ENCODE measurements at places on chromosomes 7 and 10. TPM values are rescaled to one million over a fixed set of nuclear protein-coding genes. Genes with fewer than 3 reads are reported as not detected.

DNA sequence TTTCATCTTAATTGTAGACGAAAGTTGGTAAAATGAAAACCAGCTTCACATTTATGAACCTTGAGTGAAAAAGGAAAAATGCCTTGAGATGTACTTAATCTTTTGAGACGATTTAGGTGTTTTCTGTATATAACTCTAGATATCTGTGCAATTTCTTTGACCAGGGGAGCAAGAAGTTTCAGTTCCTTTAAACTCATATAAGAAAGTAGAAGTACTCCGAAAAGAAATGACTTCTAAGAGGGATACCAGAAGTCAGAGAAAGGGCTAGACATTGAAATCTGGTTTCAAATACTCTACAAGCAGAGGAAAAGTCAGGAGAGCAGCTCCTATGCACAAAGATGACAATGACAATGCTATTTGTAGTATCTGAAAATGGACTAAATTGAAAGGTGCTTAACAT, 303.7 kb downstream of the BAMBI start:
- no peak for DNase-seq

- no peak for DNase-seq
These were observed 15.1 kb upstream of the PRLHR start for GRCh38 chr10:118610577-118610976.

DNA sequence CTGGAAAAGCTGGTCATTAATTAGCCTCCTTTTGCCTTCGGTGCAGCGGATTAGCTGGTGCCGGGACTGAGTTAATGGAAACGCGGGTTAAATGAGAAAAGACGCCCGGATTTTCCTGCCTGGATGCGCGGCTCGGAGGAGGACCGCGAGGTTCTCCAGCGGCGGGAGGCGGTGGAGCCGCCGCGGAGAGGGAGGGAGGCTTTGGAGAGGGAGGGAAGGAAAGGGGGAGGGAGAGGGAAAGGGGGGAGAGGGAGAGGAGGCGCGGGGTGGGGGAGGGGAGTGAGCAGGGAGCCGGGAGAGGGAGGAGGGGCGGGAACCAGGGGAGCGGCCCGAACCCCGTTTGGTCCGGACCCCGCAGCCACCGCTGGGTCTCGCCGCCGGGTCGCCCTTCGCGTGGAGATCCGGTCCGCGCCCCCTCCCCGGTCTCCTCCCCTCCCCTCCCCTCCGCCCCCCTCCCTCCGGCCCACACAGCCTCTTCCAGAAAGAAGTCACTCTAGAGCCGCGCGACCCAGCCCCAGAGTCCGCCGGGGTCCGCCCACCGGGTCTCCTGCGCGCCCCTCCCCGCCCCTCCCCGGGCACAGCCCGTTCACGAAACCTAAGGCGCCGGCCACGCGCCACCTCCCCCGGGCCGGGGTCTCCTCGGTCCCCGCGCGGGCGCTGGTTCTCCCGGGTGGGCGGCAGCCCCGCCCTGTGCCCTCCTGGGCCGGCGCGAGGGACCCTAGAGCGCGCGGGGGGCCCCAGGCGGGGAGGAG, 347.5 kb downstream of the DNAJB6 start:
- no peak for DNase-seq

GRCh38 chr7:67311901-67312300, 315.3 kb downstream of the TYW1 start:
- DNase-seq, result no peak

DNA sequence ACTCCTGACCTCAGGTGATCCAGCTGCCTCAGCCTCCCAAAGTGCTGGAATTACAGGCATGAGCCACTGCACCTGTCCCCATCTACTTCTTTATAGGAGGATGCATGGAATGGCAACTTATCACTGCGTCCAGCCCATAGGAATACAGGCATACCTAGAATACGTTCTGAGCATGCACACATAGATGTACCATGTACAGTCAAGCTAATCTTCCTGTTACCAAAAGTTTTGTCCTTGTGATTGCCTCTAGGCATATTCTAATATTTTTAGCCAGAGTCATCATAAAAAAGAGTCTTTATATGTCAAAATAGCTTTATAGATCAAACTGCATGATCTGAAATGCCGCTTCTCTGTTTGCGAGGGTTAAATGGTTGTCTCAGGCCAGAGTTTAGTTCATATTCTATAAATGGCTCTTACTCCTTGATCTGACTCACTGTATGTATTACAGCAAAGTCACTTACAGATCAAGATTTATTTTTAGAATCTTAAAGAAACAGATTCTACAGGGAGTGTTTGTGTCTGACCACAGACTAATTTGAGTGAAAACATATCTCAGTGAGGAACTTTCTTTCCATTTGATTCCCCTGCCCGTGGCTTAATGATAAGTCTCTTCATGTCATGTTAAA, 210.9 kb downstream of the CREB5 start:
- no peak for DNase-seq

DNA sequence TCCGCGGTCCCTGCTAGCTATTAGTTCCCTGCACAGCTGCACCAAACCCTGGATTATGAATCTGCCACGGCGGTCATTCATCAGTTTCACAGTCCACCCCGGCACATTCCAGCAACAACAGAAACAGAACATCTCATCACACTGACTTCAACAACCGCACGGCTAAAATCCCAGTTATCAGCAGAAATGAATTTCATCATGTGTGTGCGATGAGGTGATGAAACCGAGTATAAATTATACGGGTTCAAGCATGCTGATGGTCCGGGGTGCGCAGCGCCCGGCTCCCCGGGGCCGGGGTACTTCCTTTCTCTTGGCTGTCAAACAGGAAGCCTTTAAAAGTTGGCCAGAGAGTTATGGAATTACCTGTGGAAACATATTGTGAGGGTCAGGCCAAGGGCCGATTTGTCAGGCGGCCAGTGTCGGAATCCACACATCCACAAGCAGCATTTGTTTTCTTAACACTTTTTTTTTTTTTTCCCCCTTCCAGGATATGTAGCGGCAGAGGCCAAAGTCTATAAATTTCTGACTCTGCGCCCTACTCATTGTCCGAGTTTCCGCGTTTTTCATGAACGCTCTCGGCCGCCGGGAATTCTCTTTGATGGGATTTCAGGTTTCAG, 420.9 kb upstream of the MGMT start:
- no peak for DNase-seq

GRCh38 chr10:9615189-9615588, 1402.5 kb upstream of the CELF2 start:
- no peak for DNase-seq

DNA sequence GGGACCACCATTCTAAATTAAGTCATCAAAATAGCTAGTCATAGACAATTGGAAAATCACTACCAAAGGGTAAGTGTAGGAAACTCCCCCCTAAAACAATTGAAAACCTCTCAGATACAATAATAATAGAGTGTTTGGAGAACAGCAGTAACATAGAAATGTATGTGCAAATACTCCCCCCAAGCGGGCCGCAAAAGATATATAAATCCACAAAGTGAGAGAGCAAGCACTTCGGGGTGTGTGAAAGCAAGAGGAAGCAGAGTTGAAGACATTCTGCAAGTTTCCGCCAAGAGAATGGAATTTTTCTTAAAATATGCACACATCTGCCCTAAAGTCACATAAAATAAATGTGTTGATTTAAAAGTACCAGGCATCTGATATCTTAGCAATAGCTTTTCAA, 33.3 kb downstream of the CHCHD3 start:
- DNase-seq, result no peak

DNA sequence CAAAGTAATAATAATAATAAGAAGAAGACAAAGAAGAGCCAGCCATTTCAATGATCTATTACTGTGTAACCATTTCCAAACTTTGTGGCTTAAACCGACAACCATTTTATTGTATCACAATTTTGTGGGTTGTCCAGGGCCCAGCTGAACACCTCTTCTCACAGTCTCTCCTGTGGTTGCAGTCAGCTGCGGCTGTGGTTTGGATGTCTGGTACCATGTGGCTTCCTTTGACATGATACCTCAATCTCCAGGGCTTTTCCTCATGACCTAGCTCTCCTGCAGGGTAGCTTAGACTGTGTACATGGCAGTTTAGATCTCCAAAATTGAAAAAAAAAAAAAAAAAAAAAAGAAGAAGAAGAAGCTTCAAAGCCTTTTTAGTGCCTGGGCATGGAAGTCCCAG, 72.6 kb upstream of the NFKB2 start:
- DNase-seq, result no peak

- DNase-seq, result no peak
These were observed 81.6 kb upstream of the CHST15 start for GRCh38 chr10:124174673-124175645.

DNA sequence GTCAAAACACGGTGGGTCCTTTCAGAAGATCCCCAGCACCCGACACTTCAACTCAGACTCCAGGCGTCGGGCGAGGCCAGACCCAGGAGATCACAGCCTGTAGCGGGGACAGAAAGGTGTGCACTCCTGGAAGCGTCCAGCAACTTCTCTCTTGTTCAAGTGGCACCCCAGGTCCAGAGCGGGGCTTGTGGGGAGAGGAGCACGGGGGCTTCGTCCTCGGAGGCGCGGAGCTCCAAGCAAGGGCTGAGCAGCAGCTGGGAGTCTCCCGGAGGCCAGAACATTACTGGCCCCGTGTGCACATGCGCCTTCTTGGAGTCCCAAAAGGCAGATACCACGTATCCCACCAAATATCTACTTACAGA, 54.9 kb downstream of the ZRANB1 start:
- peak; percentile 9 for DNase-seq

DNA sequence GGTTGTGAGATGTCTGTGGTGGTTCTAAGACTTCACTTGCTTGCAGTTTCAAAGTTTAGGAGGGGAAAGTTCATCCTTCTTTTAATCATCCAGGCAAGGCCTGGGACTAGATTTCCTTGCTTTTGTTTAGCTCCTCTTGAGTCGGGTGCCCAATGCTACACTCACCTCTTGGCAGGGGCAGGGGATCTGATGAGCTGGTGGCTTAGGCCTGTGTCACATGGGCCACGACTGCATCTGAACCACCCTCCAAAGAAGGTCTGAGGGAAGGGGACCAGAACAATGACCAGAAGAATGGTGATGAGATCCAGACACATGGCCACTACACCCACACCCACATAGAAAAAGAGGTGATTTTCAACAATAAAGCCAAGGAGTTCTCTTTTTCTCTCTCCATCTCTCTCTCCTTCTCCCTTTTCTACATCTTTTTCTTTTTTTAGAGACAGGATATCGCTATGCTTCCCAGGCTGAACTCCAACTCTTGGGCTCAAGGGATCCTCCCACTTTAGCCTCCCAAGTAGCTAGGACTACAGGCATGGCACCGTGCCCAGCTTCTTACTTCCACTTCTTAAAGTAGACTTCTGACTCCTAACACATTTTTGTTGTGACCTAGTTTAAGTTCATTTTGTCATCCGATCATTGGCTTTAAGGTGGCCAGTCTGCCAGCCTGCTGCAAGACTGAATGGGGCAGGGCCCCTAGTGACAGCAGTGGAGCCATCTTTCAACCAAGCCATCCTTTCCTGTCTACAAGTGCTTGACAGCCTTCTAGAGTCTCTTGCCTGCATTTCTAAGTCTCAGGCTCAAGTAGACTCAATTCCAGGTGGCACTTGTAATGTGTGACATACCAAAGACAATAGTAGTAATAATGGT, 350.9 kb downstream of the RNLS start:
- peak; percentile 43 for DNase-seq

DNA sequence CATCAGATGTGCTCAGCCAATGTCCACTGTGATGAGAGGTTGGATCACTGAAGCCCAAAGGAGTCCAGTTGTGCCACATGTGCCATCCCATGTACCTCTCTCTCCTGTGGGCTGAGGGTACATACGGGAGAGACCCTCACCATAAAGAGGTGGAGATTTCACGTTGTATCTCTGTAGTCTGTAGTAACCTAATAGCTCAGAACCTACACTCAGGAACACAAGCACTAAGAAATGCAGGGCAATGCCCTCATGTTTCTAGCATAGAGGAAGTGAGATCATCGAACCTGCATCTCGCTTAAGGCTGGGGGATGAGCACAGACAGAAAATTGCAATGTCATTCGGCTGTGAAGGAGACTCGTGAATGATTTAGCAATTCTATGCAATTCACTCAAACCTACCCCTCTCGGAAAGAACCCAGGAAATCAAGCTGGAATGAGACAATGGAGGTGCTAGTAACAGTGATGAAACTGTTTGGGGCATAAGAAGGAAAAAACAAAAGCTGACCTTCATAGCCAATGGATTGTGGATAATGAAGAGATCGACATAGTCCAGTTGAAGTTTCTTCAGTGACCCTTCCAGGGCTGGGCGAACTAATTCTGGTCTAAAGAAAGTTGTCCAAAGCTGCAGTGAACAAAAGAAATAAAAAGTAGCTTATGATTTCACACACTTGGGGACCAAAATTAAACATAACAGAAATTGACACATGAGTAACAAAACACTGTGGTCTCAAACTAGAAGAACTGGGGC, 80.3 kb upstream of the UCN3 start:
- peak; percentile 14 for DNase-seq

GRCh38 chr10:974785-975074, 13.5 kb upstream of the GTPBP4 start:
- no peak for DNase-seq

GRCh38 chr10:103498936-103499638, 5.6 kb downstream of the NEURL1 start:
- DNase-seq, result no peak

GRCh38 chr10:1403508-1404322, 333.6 kb downstream of the ADARB2 start:
- peak; percentile 8 for DNase-seq

DNA sequence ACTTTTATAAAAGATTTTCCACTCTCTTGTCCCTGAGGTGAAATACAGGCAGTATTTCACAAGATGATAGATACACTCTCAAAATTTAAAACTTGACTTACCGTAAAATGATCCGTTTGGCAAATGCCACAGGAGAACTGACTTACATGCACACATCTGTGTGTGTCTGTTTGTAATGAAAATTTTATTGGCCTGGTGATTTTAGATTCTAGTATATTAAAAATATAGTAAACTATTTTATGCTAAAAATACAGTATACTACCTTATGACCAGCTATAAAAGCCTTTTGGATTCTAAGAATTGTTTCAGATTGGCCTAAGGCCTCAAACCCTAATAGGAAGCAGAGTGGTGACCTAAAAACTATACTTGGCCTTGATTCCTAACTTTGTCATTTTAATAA, 362.7 kb downstream of the IPMK start:
- no peak for DNase-seq

The LRRC61 gene
- total RNA-seq, result 11.7 TPM

The NUTM2E gene
- 0.06 TPM for total RNA-seq

The CCDC7 gene
- 20.5 TPM for total RNA-seq

The SPDYE6 gene
- total RNA-seq, result not detected

The CDK14 gene
- 70.3 TPM for total RNA-seq

The PHYHIPL gene
- 0.20 TPM for total RNA-seq

The LBX1 gene
- total RNA-seq, result not detected

The ANKRD7 gene
- not detected for total RNA-seq

The SPDYE1 gene
- not detected for total RNA-seq

The TRIM50 gene
- 1.3 TPM for total RNA-seq

The PNLIPRP3 gene
- not detected for total RNA-seq

The EBF3 gene
- 1.8 TPM for total RNA-seq

Data from mucosa of gallbladder (tissue), 1 donor.